DMS79 (cell line): ENCODE measurements at places on chromosomes 3 and 15.

DNA sequence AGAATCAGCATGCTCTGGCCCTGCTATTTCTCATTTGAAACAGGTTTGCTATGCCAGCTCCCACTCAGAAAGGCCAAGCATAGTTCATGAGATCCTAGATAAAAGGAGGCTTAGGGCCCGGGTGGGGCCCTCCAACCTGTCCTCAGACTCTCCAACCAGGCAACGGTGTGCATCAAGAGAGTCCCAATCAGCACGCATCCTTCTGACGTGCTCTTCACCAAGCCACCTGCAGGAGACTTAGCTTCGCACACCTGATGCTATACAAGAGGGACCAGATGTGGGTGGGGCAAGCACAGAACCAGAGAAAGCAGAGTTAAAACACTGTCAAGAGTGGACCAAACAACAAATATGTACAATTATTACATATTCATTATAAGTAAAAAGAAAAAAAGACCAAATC is 17.3 kb downstream of the STIMATE start:
- DNase-seq = no peak

DNA sequence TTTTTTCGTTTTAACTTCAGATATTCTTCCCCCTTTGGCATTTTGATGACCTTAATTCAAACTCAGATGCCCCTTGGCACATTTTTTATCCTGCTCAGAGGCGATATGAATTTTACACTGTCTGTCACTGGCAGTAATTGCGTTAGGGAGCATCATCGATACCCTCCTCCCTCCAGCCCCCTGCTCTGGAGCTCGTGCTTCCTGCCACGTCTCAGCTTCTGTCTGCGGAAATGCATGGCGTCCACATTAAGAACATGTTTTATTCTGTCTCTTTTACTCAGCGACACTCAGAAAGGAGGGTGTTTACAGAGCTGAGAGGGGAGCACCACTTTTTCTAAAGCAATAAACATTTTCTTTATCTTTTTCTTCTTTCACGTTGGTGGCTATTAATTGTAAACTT is 254.2 kb downstream of the EBLN2 start:
- DNase-seq = no peak

DNA sequence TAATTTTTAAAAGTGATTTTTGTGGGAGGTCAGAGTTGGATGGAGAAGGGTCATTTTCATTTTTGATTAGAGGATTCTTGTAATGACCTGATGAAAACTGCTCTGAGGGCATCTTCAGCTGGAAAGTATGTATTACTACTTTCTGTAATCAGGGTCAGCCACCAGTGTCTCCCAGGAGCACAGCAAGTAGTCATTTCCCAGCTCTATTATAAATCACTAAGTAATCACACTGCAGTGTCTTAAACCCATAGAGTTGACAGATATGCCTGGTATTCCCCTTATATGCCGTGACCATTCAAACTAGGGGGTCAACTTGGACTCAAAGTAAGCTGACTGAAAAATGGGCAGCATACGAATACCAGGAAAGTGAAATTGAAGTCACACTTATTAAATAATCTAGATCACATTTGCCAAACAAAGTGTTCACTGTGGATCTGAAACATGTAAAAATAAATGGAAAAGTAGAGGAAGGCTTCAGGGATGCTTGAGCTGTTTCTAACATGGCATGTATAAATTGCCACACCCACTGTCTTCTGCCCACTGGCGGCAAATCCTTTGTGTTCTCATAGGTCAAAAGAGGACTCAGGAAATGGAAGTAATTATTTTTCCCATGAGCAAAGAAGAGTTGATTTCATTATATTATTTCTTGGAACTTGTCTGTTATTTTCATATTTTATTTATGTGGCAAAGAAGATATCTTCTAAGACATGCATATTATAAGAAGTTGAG is 105.7 kb downstream of the MBNL1 start:
- DNase-seq = no peak

- no peak for DNase-seq
Measured at GRCh38 chr15:56016281-56016680, 22.9 kb upstream of the NEDD4 start.

DNA sequence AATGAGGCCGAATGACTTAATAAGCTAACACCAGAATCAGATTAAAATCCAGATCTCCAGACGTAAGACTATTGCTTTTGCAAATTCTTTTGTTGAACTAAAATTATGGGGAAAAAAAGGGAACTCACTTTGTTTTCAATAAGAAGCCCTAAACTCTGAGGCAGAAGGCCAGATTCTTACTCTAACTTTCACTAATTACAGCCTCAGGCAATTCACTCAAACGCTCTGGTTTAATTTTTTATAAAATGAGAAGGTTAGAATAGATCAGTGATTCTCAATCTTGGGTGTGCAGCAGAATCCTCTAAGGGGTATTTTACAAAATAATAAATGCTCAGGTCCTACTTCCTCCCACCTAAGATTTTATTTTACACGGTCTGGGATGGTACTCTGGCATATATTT is 38.1 kb downstream of the C3orf70 start:
- no peak for DNase-seq

- no peak for DNase-seq
Measured at GRCh38 chr3:74121761-74122160, 492.7 kb downstream of the CNTN3 start.

- DNase-seq = no peak
Measured at GRCh38 chr3:109903100-109903499, 565.8 kb upstream of the DPPA4 start.

DNA sequence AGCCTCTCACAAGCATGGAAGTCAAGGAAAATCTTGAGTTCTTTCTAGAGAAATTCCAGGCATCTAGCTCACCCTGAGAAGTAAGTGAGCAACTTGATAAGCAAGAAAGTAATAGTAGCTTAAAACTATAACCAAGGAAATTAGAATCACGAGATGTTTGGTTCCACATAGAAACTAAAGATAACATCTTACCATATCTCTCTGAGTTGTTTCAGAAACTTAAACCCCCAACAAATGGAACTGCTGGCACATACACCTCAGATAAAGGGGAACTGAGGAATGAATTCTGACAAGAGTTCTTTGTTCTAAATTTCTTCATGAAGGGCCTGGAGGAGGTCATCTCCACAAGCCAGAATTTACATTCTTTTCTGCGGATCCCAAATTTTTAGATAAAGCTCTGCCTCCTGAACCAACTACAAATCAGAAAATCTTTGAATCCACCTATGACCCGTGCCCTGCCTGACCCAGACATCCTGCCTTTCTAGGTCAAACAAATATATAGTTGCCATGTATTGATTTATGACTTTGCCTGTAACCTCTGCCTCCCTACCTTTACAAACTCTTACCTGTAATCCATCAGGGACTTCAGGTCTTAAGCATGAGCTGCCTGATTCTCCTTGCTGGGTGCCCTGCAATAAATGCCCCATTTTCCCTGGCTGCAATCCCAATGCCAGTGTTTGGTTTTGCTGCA is 26.4 kb upstream of the ABHD17C start:
- DNase-seq = no peak

GRCh38 chr15:68541743-68542142 is 37.0 kb upstream of the CORO2B start:
- DNase-seq = no peak

- no peak for DNase-seq
Measured at GRCh38 chr15:68580026-68580882, 1.5 kb downstream of the CORO2B start.

- no peak for DNase-seq
Measured at GRCh38 chr15:69302929-69303328, 4.2 kb downstream of the PAQR5 start.

- DNase-seq = no peak
Measured at GRCh38 chr15:33013827-33014445, 180.6 kb downstream of the FMN1 start.

DNA sequence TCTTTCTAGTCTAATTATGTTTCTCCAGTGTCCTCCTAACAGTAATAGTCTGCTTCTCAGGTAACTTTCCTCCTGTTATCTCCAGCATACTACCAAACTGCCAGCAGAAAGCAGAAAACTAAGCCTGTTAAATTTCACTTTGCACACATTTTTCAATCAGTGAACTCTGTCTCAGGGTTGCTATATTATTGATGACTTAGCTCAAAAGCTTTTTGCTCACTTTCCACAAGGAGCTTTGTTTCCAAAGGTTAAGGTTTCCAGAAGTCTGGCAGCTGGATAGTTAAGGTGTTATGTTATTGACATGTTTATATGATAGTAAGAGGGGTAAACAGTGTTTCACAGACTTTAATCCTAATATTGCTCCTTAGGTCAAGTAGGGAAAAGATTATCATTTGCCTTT is 5.1 kb downstream of the TRPM7 start:
- no peak for DNase-seq

DNA sequence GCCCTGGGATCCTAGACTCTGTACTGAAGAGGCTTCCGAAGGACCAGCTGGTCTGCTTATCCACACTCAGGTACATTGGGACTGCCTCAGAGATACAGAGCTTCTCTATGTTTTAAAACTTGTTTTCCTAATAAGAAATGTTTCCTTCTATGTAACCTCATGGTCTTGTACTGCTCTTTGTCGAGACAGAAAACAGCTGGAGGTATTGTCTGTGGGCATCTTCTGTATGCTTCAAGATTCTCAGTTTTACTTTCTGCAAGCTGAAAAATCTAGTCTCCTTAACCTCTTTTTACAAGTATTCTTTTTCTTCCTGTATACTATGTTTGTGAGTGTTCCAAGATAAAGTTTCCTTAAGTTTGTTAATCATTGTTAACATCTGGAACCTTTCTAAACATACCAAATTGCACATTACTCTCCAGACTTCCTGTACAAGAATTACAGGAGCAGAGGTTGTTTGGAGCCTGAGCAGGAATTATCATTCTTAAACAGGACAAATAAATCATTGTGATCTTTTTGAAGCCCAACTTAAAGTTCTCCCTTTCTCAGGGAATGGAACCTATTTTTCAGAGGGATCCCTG is 358.3 kb upstream of the CFAP20DC start:
- DNase-seq = no peak

GRCh38 chr3:174287705-174288104 is 571.4 kb upstream of the NAALADL2 start:
- no peak for DNase-seq

GRCh38 chr3:133038731-133039375 is 662 bp downstream of the TMEM108 start:
- no peak for DNase-seq
